ENCODE measurements at places on chromosomes 11 and 22.

DNA sequence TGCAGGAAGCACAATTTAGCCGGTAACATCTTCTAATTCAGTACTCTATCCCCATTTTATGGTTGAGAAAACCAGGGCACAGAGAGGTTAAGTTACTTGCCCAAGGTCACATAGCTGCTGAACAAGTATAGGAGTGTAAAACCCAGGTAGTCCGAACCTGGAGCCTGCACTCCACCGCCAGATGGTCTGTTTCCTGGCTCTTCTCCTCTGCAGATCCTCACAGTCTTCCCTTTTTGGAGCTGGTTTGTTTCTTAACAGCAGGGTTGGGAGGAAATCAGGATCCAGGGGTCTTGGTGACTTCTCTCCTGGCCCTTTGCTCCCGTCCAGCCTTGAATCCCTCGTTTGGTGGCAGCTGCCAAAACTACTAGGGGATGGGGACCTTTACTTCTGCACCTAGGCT lies 12.0 kb downstream of the TSPAN18 start:
- DNase-seq: no peak

- no peak for DNase-seq
Observed at GRCh38 chr11:12410006-12410728, 32.8 kb downstream of the PARVA start.

GRCh38 chr11:126452241-126453101 lies 97.0 kb downstream of the ST3GAL4 start:
- no peak for DNase-seq

DNA sequence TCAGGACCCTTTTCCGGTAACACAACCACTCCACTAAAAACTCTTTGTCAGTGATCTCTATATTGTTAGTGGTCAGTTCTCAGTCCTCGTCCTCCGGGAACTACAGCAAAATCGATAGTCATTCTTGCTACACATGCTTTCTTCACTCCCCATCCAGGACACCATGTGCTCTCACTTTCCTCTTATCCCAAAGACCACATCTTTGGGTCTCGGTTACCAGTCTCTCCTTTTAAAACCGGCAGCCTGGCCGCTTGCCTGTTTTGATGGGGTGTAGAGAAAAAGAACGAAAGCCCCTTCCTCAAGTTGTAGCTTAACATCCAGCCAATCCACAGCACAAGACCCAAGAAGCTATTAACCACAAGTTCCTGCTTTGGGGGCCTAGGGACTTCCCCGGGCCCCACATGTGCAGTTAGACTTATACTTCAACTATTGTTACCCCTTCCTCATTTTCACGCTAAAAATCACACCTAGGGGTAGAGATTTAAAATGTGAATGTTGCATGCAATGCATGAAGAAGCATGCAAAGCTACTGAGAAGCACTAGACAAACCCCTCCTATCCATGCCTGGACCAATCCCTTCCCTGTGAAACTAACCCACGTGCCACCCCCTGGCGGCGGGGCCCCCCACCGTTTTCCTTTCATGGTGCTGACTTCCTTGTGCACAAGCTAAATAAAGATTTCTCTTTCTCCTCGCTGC lies 1.5 kb upstream of the TOLLIP start:
- DNase-seq: no peak

DNA sequence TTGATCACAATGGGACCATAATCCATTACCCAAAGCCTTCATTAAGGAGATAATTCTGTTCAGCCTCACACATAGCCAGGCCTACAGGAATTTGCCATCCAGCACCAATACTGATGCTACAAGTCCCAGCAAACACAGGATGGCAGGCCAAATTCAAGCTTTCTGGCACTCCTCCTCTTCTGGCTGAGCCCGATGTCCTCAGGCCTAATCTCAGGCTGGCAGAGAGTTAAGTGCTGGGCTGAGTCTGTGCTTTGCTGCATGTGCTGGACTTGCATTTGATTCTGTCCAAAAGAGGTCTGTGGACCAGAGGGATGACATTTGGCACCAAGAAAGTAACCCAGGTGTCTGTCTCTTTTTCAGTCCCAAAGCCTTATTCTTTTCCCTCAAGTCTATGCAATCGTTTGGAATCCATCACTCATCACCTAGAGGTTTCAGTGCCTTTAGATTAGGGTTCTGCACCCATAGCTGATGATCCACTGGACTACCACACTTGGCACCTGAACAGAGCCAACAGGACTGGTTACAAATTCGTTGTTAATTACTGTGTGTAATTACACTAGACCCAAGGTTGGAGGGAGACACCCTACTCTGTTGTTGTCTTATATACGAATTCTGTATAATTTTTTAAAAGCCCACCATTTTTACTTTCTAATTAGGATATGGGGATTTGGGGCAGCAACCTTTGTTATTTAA lies 19.4 kb upstream of the LIN7C start:
- no peak for DNase-seq

DNA sequence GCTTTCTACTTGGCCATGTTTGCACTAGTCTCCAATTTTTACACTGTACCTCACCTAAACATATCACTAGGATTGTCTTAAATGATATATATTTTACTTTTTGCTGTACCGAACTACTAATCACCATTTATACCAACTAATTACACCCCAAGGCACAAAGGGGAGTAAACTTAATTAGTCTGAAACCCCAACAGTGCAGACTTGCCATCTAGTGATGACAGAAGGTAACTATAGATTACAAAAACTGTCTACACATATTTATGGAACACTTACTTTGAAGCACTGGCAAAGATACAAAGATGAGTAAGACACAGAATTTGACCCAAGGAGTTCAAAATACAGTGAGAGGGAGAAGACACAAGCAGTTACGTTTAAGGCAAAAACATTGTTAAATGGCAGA lies 139.7 kb downstream of the CNTN5 start:
- no peak for DNase-seq

DNA sequence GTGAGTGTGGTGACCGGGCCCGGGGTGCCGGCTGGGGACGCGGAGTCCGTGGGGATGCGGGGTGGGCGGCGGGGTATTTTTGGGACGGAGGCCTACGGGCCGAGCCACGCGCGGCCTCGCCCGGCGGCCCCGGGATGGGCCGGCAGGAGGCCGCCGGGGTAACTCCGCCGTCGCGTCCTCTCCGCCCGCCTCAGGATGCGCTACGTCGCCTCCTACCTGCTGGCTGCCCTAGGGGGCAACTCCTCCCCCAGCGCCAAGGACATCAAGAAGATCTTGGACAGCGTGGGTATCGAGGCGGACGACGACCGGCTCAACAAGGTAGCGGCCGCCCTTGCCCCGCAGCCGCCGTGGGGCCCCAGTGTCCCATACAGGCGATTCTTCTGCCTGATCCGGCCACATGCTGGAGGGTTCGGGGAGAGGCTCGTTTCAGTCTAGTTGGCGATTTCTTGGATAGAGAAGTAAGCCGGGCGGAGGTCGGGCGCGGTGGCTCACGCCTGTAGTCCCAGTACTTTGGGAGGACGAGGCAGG lies 337 bp downstream of the RPLP2 start:
- no peak for DNase-seq

- DNase-seq: no peak
Observed at GRCh38 chr22:27310966-27311697, 490.4 kb downstream of the MN1 start.

GRCh38 chr11:46363031-46363407 lies 15.8 kb downstream of the DGKZ start:
- no peak for DNase-seq

- no peak for DNase-seq
Observed at GRCh38 chr11:125275905-125276618, 111.5 kb downstream of the PKNOX2 start.

- no peak for DNase-seq
Observed at GRCh38 chr11:72807021-72807693, 7.1 kb upstream of the ATG16L2 start.

- no peak for DNase-seq
Observed at GRCh38 chr11:30239025-30239424, 8.2 kb downstream of the FSHB start.

DNA sequence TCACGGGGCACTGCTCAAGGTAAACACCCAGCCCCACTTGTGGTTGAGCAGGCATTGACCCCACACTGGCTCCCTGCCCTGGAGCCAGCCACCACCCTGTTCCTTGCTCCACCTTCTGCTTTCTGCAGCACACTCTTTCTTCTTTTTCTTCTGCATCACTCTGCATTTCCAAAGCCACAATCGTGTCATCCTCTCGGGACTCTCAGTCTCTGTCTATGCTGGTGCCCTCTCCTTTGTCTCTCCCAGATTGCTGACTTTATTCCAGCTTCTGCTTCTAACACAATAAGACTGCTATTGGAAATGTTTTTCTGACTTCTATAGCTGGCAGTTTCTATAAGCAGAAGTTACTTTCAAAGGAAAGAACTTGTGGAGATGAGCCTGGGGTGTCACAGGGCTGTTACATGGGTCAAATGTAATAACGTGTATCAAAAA lies 14.4 kb downstream of the GRAP2 start:
- no peak for DNase-seq

DNA sequence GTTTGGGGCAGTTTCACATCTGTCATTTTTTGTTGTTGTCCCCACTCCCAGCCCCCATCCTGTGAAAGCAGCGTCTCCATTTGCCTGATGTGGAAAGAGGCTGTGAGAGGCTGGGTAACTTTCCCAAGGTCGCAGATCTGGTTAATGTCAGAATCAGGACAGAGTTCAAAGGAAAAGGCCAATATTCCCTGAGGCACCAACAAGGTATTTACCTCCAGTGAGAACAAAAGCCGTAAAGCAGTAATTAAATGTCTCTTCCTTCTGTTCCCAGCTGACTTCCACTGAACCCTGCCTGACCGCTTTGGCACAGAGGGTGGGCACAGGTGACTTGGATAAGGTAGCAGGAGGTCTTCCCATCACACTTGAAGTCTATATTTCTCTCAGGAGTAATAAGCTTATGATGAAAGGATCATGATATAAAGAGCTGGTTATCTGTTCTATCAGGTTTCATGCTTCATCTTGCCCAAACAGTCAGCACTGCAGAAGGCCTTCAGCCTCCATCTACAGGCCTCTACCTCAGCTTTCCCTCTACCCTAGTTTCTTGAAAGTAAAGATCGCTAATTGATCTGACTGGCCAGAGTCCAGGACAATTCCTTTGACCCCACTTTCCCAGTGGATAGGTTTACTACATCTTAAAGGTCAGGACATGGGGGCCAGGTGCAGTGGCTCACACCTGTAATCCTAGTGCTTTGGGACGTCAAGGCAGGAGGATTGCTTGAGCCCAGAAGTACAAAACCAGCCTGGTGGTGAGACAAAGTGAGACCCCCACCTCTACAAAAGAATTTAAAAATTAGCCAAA lies 9.4 kb downstream of the C11orf91 start:
- no peak for DNase-seq

GRCh38 chr11:80603472-80603871 lies 1162.6 kb upstream of the TENM4 start:
- DNase-seq: no peak

DNA sequence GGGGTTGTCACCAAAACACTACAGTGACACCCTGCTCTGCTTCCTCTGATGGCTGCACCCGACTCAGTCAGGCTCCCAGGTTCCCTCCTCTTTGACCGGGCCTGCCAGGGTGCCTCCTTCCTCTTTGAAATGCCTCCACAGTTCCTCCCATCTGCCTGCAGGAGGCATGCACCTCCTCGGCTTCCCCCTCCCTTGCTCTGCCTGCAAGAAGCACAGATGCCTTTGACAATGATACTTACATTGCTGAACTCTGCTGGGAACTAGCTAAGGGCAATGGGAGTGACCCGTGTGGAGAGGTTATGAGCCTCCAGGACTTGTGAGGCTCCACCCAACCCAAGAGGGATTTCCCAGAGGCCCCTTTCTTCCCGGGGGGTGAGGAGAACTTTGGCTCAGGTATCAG lies 674.1 kb downstream of the OPCML start:
- DNase-seq: no peak

GRCh38 chr11:94417386-94417987 lies 16.3 kb upstream of the GPR83 start:
- no peak for DNase-seq

- no peak for DNase-seq
Observed at GRCh38 chr11:11786234-11786633, 55.5 kb upstream of the USP47 start.

- DNase-seq: no peak
Observed at GRCh38 chr22:31826443-31826842, 72.6 kb downstream of the DEPDC5 start.

DNA sequence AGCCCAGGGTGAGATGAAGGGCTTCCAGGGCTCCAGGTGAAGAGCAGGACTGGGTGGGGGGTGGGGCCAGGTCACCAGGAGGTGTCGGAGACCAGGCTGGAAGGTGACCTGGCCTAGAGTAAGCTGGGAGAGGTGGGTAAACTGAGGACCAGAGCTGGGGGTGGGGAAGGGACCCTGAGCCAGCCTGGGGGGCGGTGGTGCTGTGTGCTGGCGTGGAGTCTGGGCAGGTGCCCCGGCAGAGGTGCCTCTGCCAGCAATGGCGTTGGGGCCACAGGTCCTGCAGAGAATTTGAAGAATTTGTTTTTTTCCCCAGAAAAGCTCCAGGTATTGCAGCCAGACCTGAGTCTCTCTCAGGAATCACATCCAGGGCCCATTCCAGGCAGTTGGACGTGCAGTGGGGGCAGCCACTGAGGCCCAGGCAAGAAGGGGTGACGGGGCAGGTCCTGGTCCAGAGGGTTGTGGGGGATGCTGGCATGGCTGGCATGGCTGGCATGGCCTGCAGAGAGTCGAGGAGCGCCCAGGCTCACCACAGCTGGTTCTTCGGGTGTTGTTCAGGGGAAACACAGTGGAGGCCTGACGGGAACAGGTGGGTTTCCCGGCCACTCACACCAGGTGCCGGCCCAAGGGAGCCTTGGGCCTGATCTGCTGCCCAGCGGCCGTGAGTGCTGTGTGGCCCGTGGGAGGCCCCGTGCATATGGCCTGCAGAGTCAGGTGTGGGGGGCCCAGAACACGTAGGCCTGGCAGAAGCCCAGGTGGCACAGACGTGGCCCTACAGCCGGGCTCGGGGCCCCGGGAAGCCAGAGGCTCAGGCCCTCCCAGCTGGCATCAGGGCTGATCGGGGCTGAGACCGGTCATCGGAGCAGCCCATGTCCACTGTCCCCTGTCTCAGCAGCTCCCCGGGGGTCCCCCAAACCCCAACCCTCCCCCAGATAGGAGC lies 6.4 kb upstream of the MUC6 start:
- no peak for DNase-seq

- DNase-seq: no peak
Observed at GRCh38 chr11:17267576-17267975, 9.0 kb upstream of the NUCB2 start.

DNA sequence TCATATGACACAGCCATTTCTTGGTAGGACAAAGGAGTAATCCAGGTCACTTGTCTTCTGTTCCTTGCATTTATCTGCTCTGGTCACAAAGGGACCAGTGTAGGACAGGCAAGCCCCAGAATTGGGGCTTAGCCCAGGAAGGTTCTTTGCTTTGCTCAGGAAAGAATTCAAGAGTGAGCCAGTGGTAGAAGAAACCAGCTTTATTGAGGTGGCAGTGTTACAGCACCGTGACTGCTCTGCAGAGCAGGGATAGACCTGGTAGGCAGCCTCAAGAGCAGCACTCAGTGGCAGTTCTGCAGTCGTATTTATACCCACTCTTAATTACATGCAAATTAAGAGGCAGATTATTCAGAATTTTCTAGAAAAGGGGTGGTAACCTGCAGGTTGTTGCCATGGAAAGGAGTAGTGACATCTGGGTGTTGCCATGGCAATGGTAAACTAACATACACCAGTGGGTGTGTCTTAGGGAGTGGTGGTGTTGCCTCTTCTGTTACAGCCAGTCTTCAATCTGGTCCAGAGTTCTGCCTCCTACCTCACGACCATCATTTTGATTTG lies 84.9 kb upstream of the RAB1B start:
- DNase-seq: no peak

- no peak for DNase-seq
Observed at GRCh38 chr11:119361941-119362725, 15.6 kb upstream of the MFRP start.
